ENCODE measurements at places on chromosomes 1 and 21.
A peak's percentile ranks its signal among the peaks of the same experiment; 100 is the strongest.

GRCh38 chr1:15522551-15522950 is 1.5 kb downstream of the CASP9 start:
- no peak for DNase-seq

- DNase-seq = no peak
Observed at GRCh38 chr1:29876902-29877301, 640.6 kb downstream of the PTPRU start.

DNA sequence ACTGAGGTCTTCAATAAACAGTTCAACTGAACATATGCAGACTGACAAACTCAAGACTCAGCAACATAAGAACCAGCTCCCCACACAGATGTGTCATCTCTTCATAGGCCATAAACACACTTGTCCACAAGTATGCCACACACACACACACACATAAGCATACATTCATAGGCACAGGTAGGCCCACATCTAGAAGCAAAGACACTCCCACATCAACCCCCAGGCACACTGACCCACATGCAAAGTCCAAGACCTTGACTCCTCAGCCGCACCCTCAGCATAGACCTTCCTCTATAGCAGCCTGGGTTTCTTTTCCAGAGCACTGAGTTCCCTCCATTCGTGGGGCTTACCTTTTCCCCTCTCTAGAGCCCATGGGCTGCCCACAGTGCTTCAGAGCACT is 1.4 kb downstream of the LAD1 start:
- DNase-seq = peak; percentile 75

- no peak for DNase-seq
Observed at GRCh38 chr1:154770897-154771594, 99.0 kb downstream of the KCNN3 start.

DNA sequence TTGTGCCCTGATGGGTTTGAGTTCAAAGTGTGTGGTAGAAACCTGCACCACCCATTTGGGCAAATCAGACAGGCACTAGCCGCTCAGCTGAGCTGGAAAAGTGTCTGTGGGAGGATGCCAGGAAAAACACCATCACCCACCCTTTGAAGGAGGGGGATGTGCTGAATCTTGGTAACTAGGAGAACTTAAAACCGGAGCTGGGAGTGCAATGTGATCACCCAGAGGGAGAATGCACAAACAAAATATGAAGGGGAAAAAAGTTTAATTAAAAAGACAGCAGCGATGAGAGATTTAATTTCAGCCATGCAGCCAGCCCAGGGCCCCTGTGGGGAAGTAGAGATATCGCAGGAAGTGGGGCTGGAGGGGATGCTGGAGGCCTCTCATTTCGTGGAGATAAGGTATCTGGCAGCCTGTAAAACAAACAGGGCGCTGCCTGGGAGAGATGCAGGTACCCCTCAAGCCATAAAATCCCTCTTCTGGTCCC is 86.8 kb upstream of the BCAR3 start:
- DNase-seq = no peak

- no peak for DNase-seq
Observed at GRCh38 chr1:3745590-3746381, 6.5 kb upstream of the CCDC27 start.

GRCh38 chr1:99457381-99458165 is 188.3 kb upstream of the PALMD start:
- DNase-seq = no peak

DNA sequence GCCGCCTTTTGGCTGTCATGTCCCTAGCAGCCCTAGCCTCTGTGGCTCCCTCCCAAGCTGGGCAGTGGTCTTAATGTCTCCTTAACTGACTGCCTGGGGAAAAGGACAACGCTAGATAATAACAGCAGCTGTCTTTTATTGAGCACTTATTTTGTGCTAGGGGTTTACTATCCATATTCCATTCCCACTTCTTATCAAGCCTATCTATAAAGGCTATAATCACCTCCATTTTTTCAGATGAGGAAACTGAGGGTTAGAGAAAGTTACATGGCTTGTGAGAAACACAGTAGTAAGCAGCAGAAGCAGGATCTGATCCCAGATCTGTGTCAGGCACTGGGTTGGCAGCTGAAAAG is 6.2 kb downstream of the SH3BGRL3 start:
- DNase-seq = no peak

GRCh38 chr1:177873238-177873637 is 96.6 kb downstream of the SEC16B start:
- peak; percentile 92 for DNase-seq

- no peak for DNase-seq
Observed at GRCh38 chr1:64240206-64240605, 36.8 kb downstream of the UBE2U start.

DNA sequence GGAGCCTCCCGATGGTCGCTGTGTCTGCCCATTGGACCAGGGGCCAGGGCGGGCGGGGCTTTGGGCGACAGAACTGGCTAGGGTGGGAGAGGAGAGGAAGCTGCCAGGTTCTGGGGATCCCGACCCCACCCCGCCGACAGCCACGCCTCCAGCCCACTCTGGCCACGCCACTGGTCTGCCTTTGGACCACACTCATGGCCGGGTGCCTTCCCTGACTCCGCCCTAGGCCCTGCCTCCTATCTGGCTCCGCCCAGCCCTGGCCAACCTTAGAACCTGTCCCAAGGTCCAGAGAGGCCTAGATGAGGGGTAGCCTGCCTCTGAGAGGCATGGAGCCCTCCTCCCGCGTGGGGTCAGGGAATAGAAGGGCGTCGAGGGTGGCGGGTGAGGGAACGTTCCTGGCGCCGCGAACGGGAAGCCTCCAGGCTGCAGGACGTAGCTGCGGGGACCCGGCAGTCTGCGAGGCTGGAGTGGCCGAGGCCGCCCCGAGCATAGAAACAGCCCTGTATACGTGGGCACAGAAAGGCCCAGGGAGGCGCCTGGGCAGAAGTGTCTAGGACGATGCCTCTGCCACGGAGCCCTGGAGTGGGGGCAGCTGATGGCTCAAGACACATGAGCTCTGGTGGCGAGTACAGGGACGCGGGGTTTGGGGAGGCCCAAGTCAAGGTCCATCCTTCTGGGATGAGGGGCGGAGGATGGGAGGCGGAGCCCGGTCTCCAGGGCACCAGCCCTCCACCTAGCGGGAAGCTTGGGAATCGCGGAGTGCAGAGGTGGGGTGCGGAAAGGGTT is 11.5 kb upstream of the COL16A1 start:
- DNase-seq = peak; percentile 95

DNA sequence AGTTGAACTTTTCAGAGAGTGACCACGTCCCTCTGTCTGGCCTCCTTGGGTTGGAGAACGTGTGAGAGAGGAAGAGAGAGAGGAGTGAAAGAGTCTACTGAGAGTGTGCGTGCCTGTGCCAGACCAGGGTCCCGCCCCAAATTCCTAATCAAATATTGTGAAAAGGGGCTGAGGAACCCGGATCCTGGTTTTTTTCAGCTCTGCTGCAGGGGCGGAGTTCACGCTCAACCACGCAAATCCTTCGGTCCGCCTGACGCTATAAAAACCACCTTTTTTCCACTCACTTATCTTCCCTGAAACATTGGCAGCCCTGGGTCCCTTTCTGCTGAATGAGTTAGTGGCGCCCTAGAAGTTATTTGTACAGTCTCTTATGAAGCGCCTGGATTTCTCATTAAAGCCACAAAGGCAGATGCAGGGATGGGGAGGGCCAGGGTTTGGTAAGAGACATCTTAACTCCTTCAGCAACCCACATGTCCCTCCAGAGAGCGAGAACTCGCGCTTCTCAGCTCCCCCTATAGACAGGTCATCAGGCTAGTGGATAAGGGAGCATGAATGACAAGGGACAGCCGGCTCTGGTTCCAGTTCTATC is at the start of gene FMOD:
TSS of gene FMOD (minus strand) at position 86 of the 589 bp plus-strand sequence. CDS start 2,852 bp downstream, outside the sequence.
- peak; percentile 80 for DNase-seq

DNA sequence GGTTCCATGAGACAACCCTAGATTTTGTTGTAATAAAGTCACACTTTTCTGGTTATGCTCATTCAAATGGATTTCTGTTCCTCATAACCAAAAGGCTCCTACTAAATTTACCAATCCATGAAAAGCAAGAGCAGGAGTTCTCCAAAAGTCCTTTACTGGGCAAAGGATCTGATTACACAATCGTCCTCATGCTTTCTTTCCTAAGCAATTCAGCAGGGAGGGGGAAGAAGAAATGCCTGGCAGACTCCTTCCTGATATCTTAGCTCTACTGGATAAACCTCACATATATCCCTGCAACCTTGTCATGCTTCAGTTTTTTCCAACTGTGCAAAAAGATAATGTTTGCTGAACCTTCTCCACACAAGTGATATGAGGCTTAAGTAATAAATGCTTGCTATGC is 67.6 kb upstream of the GUCA2B start:
- DNase-seq = no peak

DNA sequence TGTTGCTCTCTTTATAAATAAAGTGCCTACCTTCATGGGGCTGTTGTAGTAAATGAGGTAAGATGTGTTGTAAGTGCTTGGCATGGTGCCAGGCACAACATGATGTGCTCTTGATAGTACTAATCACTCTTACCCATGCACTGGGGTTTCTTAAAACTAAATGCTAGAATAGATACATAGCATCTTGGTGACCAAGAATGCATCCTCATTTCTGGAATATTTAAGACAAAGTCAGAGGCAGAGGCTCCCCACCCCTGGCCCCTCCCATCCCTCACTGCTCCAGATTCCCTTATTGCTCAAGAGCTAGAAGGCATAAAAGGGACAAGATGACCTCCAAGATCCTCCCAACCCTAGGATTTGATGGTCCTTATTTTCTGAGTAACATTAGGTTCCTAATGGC is 61.3 kb downstream of the GLUL start:
- DNase-seq = peak; percentile 51

DNA sequence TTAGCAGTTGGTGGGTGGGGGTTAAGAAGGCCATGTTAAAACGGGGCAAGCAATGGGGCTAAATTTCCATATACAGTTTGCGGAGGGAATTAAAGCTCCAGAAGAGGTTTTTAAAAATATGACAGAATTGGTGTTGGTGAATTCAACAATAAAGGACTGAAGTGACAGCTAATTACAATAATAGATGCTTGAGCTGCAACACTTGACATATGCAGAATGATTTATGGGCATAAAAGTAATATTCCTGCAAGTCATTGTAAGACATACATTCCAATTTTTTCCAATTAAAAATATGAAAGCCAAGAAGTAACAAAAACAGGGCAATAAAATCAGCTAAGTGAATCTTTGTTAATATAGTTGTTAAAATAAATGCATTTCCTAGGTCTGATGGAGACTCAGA is 202.2 kb upstream of the MAP1LC3C start:
- DNase-seq = no peak

DNA sequence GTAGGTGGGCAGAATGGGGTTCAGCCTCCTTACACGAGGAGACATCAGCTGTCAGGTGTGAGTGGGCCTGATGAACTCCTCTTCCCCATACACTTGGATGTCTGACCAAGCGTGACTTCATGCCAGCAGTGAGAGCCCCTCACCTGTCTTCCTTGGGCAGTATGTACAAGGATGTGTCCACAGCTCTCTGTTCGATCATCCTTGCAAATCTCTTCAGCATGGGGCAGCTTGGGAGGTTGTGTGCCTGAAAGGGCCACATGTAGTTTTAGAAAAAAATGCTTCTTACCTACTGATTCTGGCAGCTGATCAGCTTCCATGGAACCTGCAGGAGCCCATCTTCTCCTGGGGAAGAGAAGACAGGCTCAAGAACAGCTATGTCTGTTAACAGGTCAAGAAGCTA is 18.0 kb downstream of the ACP6 start:
- peak; percentile 32 for DNase-seq

GRCh38 chr1:53063744-53064515 is 1.9 kb downstream of the PODN start:
- DNase-seq = no peak

- DNase-seq = no peak
Observed at GRCh38 chr1:204261746-204262505, 48.1 kb upstream of the GOLT1A start.

GRCh38 chr1:25550155-25550506 is 6.7 kb downstream of the LDLRAP1 start:
- DNase-seq = no peak

DNA sequence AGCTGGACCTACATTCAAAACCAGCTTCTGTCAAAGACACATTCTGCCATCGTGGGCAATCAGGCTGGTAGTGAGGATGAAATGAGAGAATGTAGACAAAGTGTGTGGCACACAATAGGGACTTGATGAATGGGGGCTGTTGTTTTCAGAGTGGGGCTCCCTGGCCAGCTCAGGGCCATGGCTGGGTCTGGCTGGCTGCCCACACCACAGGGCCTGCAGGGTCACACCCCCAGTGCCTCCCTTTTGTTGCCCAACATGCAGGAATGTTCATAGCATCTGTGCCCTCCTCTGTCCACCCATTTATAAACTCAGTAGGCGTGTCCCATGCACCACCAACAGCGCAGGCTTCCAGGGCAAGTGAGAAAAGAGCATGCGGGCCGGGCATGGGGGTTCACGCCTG is 20.8 kb upstream of the ECE1 start:
- no peak for DNase-seq

DNA sequence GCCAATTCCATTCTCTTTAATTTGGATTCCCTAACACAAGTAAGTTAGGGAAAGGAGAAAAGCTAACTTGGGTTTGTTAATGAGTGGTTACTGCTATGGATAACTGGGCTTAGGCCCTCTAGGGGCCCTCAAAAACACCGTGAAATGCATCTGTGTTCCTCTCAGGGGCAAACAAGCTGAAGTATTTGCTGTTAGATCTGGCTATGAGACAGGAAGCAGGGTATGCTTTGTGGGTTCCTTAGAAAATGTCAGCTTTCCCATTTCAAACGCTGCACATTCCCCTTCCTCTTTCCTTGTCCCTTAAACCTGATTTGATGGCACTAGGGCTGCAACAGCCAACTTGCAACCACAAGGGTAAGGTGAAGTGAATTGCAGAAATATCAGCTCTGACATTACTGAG is 5.7 kb upstream of the CAP1 start:
- DNase-seq = no peak

DNA sequence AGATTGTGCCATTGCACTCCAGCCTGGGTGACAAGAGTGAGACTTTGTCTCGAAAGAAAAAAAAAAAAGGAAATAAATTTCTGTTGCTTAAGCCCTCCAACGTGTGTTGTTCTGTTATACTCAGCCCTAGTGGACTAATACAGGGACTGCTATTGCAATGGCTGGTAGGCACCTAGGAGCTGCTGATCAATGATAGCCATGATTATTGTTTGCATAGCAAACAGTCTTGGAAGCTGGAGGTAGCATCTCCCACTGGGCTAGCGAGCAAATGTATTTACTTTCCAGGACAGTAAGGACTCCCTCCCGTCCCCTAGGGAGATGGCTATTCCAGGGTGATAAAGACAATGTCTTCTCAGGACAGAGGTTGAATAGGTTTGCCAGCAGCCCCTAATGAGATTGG is 13.5 kb upstream of the TNFRSF8 start:
- DNase-seq = peak; percentile 50

DNA sequence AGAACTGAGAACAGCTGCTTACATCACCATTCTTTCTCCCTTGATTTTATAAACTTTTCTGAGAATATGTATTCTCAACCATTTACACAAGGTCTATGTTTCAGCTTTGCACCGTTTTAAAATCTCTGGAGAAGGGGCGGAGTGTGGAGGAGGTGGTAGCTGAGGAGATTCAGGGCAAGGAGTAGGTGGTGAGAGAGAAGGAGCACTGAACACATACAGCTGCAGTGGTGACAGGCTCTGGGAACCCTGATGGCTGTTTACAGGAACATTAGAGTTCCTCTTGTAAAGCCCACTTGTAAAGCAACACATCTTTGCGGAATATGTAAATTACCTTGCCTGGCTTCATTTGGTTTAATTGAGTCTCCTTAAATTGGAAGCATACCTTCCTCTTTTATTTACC is 89.7 kb downstream of the SMYD2 start:
- no peak for DNase-seq

Measured in DMS53 (cell line).